ENCODE measurements at places on chromosomes 1 and 21. TPM values are rescaled to one million over a fixed set of nuclear protein-coding genes. Genes with fewer than 3 reads are reported as not detected.
A peak's percentile ranks its signal among the peaks of the same experiment; 100 is the strongest.

GRCh38 chr1:10459184-10459583 is 9.4 kb downstream of the CORT start:
- peak; percentile 80 for DNase-seq

- DNase-seq: no peak
These were observed 21.7 kb upstream of the CTSK start for GRCh38 chr1:150829751-150830150.

DNA sequence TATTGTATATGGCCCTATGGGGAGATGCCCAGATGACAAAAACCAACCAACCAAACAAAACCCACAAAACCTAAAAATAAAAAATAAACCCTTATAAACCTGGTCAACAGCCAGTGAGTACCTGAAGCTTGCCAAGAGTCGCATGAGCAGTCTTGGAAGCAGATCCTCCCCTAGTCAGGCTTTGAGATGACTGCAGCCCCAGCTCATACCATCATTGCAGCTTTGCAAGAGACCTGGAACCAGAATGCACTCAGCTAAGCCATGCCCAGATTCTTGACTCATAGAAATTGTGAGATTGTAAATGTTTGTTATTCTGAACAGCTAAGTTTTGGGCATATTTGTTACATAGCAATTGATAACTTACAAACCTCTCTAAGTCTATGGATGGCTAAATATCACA is 326.8 kb downstream of the HLX start:
- DNase-seq: peak; percentile 8

- peak; percentile 53 for DNase-seq
These were observed 24.8 kb downstream of the GNG4 start for GRCh38 chr1:235624721-235625333.

DNA sequence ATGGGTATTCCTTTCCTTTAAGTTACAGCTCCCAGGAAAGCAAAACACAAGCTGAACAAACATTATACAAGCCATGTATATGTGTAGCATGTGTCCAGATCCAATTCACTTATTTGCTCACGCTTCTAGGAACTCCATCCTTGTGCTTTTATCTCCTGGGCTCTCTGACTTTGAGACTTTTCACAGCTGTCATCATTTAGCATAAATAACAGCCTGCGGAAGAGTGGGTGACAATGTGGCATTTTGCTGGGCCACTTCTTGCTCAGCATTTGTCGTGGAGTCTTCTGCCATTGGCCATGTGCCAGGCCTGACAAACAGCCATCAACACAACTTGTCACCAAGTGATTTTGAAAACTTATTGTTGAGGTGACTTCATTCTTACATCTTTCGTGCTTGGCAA is 164.3 kb downstream of the KIF26B start:
- no peak for DNase-seq

DNA sequence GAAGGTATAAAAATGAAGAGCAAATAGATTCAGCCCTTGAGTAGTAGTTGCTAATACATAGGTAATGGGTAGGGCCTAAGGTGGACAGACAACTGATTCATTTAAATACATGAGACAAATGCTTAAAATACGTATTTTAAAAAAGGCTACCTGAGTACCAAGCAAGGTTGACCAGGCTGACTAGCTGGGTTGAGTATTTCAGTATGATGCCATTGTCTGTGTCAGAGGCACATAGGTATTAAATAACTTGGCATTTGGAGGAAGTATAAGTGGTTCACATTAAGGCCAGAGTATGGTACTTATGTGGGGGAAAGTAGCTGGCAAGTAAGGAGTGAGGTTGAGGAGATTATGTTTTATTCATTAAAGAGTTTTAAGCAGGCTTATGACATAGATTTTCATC is 19.4 kb downstream of the NEK7 start:
- no peak for DNase-seq

GRCh38 chr1:33342041-33342723 is 21.3 kb upstream of the A3GALT2 start:
- peak; percentile 99 for DNase-seq

Gene BMP8B
- total RNA-seq: not detected

GRCh38 chr1:21149430-21149854 is 27.3 kb downstream of the EIF4G3 start:
- peak; percentile 56 for DNase-seq

GRCh38 chr1:25445993-25446538 is 15.4 kb downstream of the MACO1 start:
- DNase-seq: no peak

- DNase-seq: no peak
These were observed 354.3 kb downstream of the SRGAP2C start for GRCh38 chr1:121538943-121539575.

Gene NLRP3
- not detected for total RNA-seq

- peak; percentile 55 for DNase-seq
These were observed 550.9 kb downstream of the SMYD3 start for GRCh38 chr1:245956225-245956624.

DNA sequence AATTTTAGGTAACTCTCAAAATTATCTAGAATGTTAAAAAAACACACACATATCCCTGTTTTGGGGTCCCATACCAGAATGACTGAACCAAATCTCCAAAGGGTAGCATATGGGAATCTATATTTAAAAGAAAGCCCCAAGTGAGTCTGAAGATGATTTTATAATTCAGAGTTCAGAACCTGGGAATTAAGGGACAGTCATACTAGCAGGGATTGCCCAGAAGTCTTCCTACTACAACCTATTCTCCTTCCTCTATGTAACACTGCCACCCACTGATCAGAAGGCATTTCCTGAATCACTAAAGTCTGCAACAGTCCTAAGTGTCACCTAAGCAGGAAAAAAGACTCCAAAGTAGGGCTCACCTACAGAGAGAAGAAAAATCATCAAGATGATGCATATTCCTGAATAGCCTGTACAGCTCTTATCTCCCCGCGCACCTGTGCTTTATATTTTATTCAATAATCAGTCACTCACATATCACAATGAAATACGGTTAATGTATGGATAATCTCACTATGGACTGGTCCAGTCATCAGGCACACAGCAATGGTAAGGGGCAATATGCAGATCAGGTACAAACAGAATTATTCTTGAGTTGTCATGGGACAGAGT is 4.9 kb downstream of the RGS1 start:
- DNase-seq: peak; percentile 68

- no peak for DNase-seq
These were observed 19.5 kb upstream of the HLCS start for GRCh38 chr21:36985751-36986594.

DNA sequence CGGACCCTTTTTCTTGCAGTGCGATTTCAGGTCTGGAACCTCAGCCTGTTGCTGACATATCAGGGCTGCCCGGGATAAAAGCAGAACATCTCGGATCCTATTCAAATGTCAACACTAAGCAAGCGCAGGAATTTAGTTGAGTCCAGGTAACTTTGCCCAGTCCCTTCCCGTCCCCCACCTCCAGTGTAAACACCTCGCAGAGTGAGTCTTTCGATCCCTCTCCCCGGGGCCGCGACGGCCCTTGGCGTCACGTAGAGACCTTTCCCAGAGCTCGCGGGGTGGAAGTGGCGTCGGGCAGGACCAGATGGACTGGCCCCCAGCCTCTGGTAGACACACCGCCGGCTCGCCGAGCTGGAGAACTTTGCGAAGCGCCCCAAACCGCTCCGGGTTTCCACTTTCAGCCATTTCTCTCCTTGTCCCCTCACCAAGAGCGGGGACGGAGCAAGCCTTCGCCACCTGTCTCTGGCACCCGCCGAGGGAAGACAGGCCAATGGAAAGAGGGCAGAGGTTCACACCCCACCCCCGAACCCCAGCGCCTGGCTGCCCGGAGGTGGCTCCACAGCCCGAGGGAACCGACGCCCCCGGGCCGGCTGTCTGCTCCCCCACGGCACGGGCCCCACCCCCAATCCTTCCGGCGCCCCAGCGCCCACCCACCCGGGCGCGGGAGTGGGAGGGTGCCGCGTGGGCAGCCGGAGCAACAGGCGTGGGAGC is 570 bp downstream of the KCND3 start:
- no peak for DNase-seq

Gene S100A12
- not detected for total RNA-seq

Gene KCNJ6
- under 0.01 TPM for total RNA-seq

Gene NBPF6
- not detected for total RNA-seq

Gene S100A9
- not detected for total RNA-seq

Gene NR5A2
- total RNA-seq: under 0.01 TPM

Gene TSPEAR
- total RNA-seq: not detected

Gene RHEX
- total RNA-seq: not detected

DNA sequence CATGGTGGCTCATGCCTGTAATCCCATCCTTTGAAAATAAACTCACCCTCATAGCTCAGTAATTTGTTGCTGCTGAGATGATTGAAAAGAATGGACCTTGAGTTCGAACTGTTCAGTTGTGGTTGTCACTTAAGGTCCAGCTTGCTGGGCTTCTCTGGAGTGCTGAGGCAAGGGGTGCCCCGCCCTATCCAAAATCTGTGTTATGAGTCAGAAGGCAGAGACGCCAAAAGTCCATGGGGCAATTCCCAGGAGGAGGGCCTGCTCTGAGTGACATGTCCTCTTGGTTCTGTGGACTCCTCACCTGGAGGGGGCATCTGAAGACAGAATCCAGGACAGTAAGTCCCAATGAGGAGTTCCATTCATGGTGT is 64.8 kb downstream of the MYOM3 start:
- peak; percentile 55 for DNase-seq

- no peak for DNase-seq
These were observed 10.5 kb upstream of the LRRC8D start for GRCh38 chr1:89810302-89810701.

Gene SCYL3
- 8.4 TPM for total RNA-seq

- DNase-seq: no peak
These were observed 201.7 kb downstream of the CRB1 start for GRCh38 chr1:197469620-197470210.
